ENCODE measurements at places on chromosomes 16 and 17. TPM values are rescaled to one million over a fixed set of nuclear protein-coding genes. Genes with fewer than 3 reads are reported as not detected.

Gene RGS9
- 10.7 TPM for total RNA-seq

Gene TBC1D3I
- total RNA-seq, result not detected

Gene BAHCC1
- 15.1 TPM for total RNA-seq

DNA sequence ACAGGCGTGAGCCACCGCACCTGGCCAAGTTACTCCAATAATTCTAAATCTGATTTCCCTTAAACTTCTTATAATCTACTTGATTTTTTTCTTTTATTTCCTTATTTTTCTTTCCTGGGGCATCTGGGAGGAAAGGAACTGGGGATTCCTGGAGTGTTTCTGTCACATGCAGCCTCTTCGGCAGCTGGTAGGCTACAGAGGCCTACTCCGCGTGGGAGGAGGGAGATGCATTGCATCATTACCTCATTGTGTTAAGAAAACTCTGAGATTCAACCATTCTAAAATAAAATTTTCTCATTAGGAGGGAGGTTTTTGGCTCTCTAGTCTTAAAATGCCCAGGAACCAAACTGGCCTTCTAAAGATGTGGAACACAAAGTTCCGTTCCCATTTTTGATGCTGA, 64.0 kb downstream of the SOX9 start:
- H3K36me3 ChIP-seq, result no peaks in the 10 kb centered on the region
- H3K27me3 ChIP-seq, result no peaks in the 10 kb centered on the region
- no peaks in the 10 kb centered on the region for H3K4me1 ChIP-seq

GRCh38 chr17:19551165-19551564, 17.5 kb downstream of the SLC47A1 start:
- H3K4me1 ChIP-seq, result peaks cover 7% of the 10 kb centered on the region
- H3K27ac ChIP-seq, result no peak overlapping the region
- no peaks in the 10 kb centered on the region for H3K27me3 ChIP-seq
- no peak overlapping the region for H3K4me3 ChIP-seq

DNA sequence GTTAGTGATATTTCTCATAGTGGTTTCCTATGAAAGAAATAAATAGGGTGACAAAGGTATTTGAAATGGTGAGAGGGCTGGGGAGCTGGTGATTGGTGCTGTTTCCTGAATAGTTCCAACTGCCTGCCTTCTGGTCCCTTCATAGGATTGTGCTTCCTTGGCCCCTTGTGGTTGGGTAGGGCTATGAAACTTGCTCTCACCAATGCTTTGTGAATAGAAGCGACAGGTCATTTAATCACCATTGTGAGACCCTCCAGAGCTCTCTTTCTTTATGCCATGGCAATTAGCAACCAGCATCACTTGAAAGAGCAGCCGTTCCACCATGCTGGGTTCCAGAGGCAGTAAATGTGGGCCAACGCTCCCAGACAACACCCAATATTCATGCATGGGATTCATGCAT, 23.7 kb upstream of the WWOX start:
- H3K36me3 ChIP-seq, result no peaks in the 10 kb centered on the region
- H3K27me3 ChIP-seq, result no peaks in the 10 kb centered on the region
- H3K4me1 ChIP-seq, result no peaks in the 10 kb centered on the region
- H3K27ac ChIP-seq, result no peak overlapping the region
- no peak for DNase-seq
- no peak overlapping the region for H3K4me3 ChIP-seq

- DNase-seq, result no peak
- no peak overlapping the region for H3K27ac ChIP-seq
- no peaks in the 10 kb centered on the region for H3K27me3 ChIP-seq
- peak overlapping the region; percentile 44 for H3K4me3 ChIP-seq
Measured at GRCh38 chr17:80474961-80475909, 1.2 kb downstream of the NPTX1 start.

GRCh38 chr16:80631581-80631980, 90.8 kb downstream of the DYNLRB2 start:
- no peaks in the 10 kb centered on the region for H3K4me1 ChIP-seq
- DNase-seq, result no peak
- no peaks in the 10 kb centered on the region for H3K27me3 ChIP-seq
- no peak overlapping the region for H3K4me3 ChIP-seq
- H3K27ac ChIP-seq, result no peak overlapping the region

DNA sequence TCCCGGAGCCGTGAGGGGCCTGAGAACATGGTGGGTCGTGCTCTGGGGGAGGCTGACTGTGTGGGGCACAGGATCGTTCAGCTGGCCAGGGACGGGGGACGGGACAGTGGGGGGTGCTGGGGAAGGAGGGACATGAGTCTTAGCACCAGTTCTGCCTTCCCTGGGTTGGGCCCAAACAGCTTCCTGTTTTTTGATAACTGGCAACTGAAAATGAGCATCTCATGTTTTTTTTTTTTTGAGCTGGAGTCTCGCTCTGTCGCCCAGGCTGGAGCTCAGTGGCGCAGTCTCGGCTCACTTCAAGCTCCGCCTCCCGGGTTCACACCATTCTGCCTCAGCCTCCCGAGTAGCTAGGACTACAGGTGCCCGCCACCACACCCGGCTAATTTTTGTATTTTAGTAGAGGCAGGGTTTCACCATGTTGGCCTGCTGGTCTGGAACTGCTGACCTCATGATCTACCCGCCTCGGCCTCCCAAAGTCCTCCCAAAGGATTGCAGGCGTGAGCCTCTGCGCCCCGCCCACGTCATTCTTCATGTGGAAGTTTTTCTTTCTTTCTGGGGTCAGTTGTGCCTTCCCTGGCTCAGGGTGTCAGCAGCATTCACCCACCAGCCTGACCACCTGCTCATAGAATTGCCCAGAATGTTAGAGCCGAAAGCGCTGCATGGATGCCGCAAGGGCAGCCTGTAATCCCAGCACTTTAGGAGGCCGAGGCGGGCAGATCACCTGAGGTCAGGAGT, 6.4 kb downstream of the ASPSCR1 start:
- H3K4me3 ChIP-seq, result no peak overlapping the region
- no peak for DNase-seq
- H3K4me1 ChIP-seq, result peaks cover 6% of the 10 kb centered on the region
- H3K27ac ChIP-seq, result no peak overlapping the region
- no peaks in the 10 kb centered on the region for H3K36me3 ChIP-seq

- H3K36me3 ChIP-seq, result peaks cover 81% of the 10 kb centered on the region
- DNase-seq, result no peak
- H3K4me3 ChIP-seq, result no peak overlapping the region
- H3K27ac ChIP-seq, result no peak overlapping the region
Measured at GRCh38 chr17:29669266-29669665, 46.6 kb upstream of the CORO6 start.

DNA sequence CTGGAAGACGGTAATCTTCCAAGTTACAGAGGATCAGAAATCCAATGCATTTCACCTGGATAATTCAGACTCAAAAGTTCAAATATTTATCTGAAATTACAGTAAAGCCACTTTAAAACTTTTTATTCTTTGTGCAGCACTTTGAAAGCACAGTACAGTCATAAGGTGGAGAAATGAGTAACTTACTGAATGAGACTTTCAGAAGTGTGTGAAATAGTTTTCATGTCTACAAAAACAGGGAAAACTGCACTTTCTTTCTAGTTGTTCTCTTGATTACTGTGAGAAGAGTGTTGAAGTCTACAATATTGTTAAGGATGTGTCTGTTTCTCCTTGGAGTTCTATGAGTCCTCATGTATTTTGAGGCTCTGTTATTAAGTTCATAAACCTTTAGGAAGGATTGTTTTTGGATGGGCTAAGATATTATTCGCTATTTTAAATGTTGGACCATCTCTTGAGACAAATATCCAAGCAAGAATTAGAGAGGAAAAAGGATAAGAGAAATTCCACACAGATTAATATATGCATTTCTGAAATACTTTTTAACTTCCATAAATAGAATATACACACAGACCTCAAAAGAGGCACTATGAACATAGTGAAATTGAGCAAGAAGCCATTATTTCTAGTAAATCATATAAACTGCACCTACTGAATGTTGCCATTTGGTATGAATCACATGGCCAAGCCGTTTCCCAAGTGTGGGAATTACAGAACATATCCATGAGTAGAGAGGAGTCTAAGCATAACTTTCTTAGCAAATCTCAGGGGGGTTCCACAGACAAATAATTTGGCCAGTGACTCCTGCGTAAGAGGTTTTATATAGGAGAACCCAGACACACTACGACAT, 83.6 kb upstream of the PLEKHM1 start:
- peaks cover 7% of the 10 kb centered on the region for H3K4me1 ChIP-seq
- no peak overlapping the region for H3K4me3 ChIP-seq
- no peaks in the 10 kb centered on the region for H3K27me3 ChIP-seq
- no peak overlapping the region for H3K27ac ChIP-seq
